Midbrain (tissue), 1 donor: ENCODE measurements at places on chromosomes 2 and 18.

- no peak for DNase-seq
These were observed 8.2 kb upstream of the TOGARAM2 start for GRCh38 chr2:28972778-28973335.

- no peak for DNase-seq
These were observed 154.3 kb downstream of the RAPGEF4 start for GRCh38 chr2:172889768-172890430.

GRCh38 chr18:13809531-13810255 lies 14.3 kb upstream of the MC5R start:
- DNase-seq: no peak

DNA sequence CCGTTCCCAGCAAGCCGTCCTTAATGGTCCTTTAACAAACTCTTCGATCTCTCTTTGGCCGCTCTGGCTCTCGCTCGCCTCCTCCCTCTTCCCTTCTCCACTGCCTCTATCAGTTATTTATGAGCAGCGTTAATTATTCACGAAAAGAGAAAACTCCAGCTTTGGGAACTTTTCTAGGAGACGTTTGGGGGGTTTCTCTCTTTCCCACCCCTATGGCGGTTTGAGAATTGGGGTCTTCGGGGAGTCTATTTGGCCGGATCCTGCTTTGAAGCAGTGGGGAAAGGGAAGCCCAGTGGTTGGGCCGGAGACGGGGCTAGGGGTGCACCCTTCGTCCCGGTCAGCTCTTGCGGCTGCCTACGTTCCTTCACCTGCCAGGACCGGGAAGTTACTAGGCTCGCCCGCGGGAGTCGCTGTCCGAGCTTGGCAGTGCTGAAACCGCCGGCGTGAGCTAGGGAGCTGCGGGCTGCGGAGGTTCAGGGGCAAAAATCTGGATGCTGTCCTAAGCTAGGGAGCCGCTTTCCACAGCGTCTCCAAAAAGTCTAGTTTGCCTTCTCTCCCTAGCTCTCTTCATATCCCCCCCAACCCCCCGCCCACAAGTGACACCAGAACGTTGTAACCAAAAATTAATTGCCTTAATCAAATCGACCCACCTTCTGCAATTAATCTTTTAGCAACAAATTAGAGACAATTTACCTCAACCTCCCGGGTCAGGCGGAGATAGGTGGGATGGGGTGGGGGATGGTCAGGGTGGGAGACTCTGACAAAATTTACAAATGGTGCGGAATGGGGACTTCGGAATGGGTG lies 8.9 kb upstream of the SKOR2 start:
- DNase-seq: peak; percentile 1

GRCh38 chr2:110748489-110748867 lies 16.1 kb downstream of the ACOXL start:
- no peak for DNase-seq

- DNase-seq: no peak
These were observed 214.9 kb upstream of the CHST9 start for GRCh38 chr18:27400001-27400400.

DNA sequence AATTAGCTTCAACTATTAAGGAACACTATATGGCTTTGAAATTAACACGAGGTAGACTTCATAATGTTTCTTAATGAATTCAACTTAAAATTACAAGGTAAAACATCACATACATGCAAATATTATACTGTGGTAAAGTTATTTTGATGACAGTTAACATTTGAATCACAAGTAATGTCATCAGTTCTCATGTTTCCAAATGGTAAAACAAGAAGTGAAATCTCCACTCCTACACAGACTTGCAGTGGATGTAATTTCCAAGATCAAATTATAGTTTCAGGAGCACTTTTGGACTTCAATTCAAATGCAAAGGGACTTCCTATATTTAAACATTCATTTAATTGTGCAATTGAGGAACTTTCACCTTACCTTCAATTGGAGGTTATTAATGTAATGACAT lies 39.1 kb downstream of the C18orf54 start:
- DNase-seq: no peak
